ENCODE measurements at places on chromosomes 2 and 18.

- DNase-seq: peak; percentile 86
- H3K4me3 ChIP-seq: peak overlapping the region; percentile 51
- peak overlapping the region; percentile 87 for H3K27ac ChIP-seq
- H3K4me1 ChIP-seq: peaks cover 31% of the 10 kb centered on the region
These were observed 135.9 kb downstream of the TPGS2 start for GRCh38 chr18:36692921-36693332.

GRCh38 chr18:12703664-12704063 lies 822 bp downstream of the PSMG2 start:
- no peak overlapping the region for H3K27ac ChIP-seq
- H3K36me3 ChIP-seq: peaks cover 9% of the 10 kb centered on the region
- peak; percentile 46 for DNase-seq
- H3K27me3 ChIP-seq: no peaks in the 10 kb centered on the region
- peaks cover 4% of the 10 kb centered on the region for H3K4me1 ChIP-seq
- peak overlapping the region; percentile 89 for H3K4me3 ChIP-seq

- no peaks in the 10 kb centered on the region for H3K36me3 ChIP-seq
- no peaks in the 10 kb centered on the region for H3K27me3 ChIP-seq
- H3K27ac ChIP-seq: no peak overlapping the region
- no peak for DNase-seq
- peaks cover 10% of the 10 kb centered on the region for H3K4me1 ChIP-seq
These were observed 27.9 kb downstream of the AOX1 start for GRCh38 chr2:200613692-200614091.

DNA sequence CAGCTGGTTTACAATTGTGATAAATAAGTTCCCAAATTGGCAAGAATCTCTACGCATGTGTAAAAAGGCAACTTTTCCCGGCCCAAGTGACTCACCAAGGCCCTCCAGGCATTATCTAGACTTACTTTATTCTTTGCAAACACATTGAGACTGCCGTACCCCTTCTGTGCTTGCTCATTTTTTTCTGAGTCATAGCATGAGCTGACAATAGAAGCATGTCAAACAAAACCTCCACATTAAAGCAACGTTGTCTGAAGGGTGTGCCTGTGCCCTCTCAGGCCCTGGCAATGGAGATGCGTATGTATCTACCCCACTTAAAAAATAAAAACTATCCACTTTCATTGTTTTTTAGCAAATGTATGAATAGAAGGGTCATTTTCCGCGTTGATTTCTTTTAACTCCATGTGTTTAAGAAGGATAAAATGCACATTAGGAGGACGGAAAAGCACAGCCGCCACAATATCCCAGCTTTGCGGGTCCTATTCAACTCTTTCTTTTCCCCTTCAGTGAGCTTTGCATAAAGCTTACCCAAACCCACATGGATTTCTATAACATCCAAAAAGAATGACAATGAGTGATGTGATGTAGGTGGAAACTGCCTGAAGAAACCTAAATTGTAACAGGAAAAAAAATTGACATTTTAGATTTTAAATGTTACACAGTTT lies 298.2 kb downstream of the CDCA7 start:
- peak; percentile 96 for DNase-seq
- no peak overlapping the region for H3K4me3 ChIP-seq
- peaks cover 14% of the 10 kb centered on the region for H3K4me1 ChIP-seq
- peak overlapping the region; percentile 66 for H3K27ac ChIP-seq

DNA sequence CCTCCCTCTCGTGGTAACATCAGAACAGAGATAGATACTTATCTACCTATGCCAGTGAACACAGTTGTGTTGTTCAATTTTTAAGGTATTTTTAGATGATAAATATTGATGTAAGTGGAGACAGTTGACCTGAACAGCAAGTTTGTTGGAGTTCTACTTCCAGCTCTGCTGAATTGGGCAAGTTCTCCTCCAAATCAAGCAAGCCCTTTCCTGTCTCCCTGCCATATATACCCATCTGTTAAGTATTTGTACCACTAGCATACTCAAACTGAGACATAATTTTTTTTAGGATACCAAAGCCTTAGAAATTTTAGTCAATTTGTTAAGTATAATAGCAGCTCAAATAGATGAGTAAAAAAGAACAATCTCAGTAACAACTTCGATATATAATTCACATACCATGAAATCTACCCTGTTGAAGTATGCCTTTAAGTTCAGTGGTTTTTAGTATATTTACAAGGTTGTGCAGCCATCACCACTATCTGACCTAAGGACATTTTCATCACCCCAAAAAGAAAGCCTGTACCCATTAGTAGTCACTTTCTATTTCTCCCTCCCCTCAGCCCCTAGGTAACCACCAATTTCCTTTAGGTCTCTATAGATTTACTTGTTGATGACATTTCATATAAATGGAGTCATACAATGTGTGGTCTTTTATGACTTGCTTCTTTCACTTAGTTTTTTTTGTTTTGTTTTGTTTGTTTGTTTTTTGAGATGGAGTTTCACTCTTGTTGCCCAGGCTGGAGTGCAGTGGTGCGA lies 61.8 kb downstream of the COX7A2L start:
- H3K27ac ChIP-seq: no peak overlapping the region
- no peak overlapping the region for H3K4me3 ChIP-seq
- H3K4me1 ChIP-seq: no peaks in the 10 kb centered on the region
- no peaks in the 10 kb centered on the region for H3K27me3 ChIP-seq
- DNase-seq: no peak

GRCh38 chr18:33495278-33495677 lies 54.8 kb upstream of the CCDC178 start:
- no peak overlapping the region for H3K27ac ChIP-seq
- H3K36me3 ChIP-seq: no peaks in the 10 kb centered on the region
- no peak overlapping the region for H3K4me3 ChIP-seq
- no peaks in the 10 kb centered on the region for H3K27me3 ChIP-seq
- peak; percentile 13 for DNase-seq
- no peaks in the 10 kb centered on the region for H3K4me1 ChIP-seq

DNA sequence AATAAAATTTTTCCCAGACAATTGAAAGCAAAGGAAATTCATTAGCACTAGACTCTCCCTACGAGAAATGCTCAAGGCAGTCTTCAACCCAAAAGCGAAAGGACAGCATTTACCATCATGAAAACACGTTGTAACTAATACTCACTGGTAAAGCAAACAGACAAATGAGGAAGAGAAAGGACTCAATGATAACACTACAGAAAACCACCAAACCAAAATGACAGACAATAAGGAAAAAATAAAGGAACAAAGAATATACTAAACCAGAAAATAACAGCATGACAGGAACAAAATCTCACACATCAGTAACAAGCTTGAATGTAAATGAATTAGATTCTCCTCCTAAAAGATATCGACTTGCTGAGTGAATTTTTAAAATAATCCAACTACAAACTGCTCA lies 190.7 kb downstream of the NOL4 start:
- no peak overlapping the region for H3K4me3 ChIP-seq
- no peak overlapping the region for H3K27ac ChIP-seq
- no peaks in the 10 kb centered on the region for H3K36me3 ChIP-seq

DNA sequence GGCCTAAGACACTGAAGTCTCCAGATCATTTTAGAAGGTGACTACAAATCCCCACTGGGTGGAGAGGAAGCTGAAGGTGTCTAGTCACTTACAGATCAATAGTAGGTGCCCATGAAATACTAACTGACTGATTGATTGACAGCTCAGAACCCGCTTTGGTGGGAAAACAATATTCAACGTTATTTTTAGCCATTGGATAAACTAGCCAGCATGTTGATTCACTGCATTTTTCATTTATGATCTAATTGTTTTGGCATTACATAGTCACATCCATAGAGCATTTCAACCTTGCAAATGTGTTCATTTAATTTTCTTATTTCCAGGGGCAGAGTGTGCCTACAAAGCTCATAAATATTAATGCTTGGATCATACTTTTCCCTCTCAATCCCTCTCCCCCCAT lies 162.3 kb downstream of the MREG start:
- peak overlapping the region; percentile 4 for H3K27ac ChIP-seq
- H3K4me1 ChIP-seq: peaks cover 11% of the 10 kb centered on the region
- no peak overlapping the region for H3K4me3 ChIP-seq
- no peaks in the 10 kb centered on the region for H3K27me3 ChIP-seq

DNA sequence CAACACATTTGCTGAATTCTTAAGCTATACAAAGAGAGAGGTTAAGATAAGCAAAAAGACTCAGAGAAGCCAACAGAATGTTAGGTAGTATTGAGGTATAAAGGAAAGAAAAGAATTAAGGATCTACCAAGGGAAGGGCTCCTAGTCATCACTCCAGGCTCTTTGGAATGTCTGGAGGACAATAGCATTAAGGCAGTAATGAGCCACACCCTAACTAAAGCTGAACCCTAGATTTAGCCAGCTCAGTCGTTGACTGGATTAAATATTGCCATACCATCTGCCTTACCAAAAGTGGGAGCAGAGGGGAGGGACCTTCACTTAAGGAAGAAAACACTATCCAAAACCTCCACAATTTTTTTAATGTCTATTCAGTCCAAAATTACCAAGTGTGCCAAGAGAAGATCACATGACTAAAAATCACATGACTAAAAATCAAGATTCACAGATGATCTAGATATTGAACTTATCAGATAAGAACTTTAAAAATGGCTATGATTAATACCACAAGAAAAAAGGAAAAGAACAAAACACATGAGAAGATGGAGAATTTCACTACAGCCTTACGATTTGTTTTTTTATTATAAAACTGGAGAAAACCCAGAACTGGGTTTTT lies 59.7 kb downstream of the EXOC6B start:
- H3K36me3 ChIP-seq: peaks cover 3% of the 10 kb centered on the region
- H3K27me3 ChIP-seq: no peaks in the 10 kb centered on the region
- no peak overlapping the region for H3K27ac ChIP-seq
- no peak overlapping the region for H3K4me3 ChIP-seq

DNA sequence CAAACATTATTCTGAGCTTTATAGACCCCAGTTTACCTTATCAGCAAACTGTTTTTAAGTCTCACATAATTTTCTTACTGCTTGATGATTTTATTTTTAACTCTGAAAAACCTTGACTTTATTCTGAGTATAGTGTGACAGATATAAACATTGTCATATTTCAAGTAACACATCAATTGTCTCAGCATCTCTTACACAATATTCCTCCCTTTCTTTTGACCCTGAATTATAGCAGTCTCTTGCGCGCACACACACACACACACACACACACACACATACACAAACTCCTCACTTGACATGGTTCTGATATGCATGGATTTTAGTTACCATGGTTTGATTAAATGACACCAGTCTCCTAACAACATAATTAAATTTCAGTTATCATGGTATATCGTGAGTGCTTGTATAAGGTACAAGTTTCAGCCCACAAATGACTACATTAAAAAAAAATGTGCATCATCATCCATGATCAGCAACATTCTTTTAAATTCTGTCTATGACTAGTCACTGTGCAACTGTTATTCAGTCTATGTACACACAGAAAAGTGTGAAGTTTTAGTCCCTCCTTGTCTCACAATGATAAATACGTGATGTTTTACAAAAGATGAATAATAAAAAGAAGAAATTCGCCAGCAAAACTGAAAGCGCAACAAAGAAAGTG lies 39.5 kb upstream of the TACR1 start:
- H3K27ac ChIP-seq: peak overlapping the region; percentile 95
- no peaks in the 10 kb centered on the region for H3K27me3 ChIP-seq
- DNase-seq: peak; percentile 93
- no peaks in the 10 kb centered on the region for H3K36me3 ChIP-seq
- H3K4me3 ChIP-seq: peak overlapping the region; percentile 35

- H3K27me3 ChIP-seq: no peaks in the 10 kb centered on the region
- peak; percentile 64 for DNase-seq
- H3K4me1 ChIP-seq: peaks cover 7% of the 10 kb centered on the region
- no peak overlapping the region for H3K27ac ChIP-seq
These were observed 50.3 kb downstream of the ACTR2 start for GRCh38 chr2:65277791-65278483.

DNA sequence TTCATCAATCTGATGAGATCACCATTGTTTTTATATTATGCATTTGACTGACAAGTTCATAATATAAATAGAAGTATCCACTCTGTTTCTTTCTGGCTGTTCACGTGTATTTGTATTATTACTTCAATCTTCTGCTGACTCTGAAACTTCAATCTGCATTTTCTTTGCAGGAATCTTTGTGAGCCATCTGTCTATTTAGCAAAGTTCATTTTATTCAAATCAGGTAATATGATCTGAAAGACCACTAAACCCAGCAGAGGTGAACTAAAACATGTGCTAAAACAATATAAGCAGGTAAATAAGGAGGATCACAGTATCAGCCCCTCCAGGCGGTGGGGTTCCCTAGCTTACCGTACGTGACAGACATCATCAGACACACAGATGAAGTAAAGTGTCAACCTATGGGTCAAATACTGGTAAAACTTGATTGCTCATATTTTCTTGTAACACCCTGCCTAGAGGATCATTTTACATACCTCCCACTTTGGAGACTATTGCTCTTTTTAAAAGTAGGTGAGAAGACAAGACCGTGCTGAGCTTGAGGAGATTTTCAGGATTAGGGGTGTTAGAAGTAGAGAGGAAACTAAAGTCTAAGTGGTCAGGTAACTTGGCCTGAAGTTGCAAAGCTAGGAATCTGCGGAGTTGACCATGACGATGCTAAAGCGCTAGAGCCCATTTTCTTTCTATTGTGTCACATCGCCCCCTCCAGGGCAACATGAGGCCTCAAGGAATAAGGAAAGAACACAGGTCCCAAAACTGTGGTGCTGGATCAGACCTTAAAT lies 9.0 kb downstream of the DTNB start:
- H3K27ac ChIP-seq: no peak overlapping the region
- DNase-seq: peak; percentile 74
- H3K4me1 ChIP-seq: no peaks in the 10 kb centered on the region
- no peaks in the 10 kb centered on the region for H3K36me3 ChIP-seq

- DNase-seq: no peak
- peaks cover 2% of the 10 kb centered on the region for H3K4me1 ChIP-seq
- H3K36me3 ChIP-seq: no peaks in the 10 kb centered on the region
- H3K4me3 ChIP-seq: no peak overlapping the region
These were observed 38.4 kb upstream of the MBP start for GRCh38 chr18:77170890-77171410.

DNA sequence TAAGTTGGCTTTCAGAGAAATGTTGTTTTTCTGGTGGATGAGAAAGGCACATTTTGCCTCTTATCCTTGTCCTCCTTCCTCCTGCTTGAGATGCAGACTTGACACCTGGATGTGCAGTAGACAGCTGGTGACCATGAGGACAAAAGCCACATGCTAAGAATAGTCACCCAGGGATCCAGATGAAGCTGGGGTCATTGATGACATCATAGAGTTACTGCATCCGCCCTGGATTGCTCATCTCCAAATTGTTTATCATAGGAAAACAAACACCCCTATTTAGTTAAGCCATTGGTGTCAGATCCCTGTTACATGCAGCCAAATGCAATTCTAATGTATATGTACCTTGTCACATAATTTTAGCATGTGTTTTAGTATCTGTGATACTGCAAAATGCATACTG lies 16.3 kb upstream of the SLC1A4 start:
- H3K27ac ChIP-seq: no peak overlapping the region
- DNase-seq: peak; percentile 77
- H3K27me3 ChIP-seq: peaks cover 2% of the 10 kb centered on the region
- peaks cover 18% of the 10 kb centered on the region for H3K4me1 ChIP-seq

- no peaks in the 10 kb centered on the region for H3K27me3 ChIP-seq
- no peaks in the 10 kb centered on the region for H3K36me3 ChIP-seq
- H3K27ac ChIP-seq: no peak overlapping the region
- DNase-seq: no peak
- peaks cover 14% of the 10 kb centered on the region for H3K4me1 ChIP-seq
- no peak overlapping the region for H3K4me3 ChIP-seq
These were observed 81.0 kb upstream of the NDUFV2 start for GRCh38 chr18:9021458-9021857.

GRCh38 chr2:54497763-54498680 lies 41.9 kb downstream of the SPTBN1 start:
- peaks cover 5% of the 10 kb centered on the region for H3K4me1 ChIP-seq
- no peak overlapping the region for H3K4me3 ChIP-seq
- peak; percentile 23 for DNase-seq

GRCh38 chr2:133342286-133343017 lies 225.8 kb downstream of the NCKAP5 start:
- no peaks in the 10 kb centered on the region for H3K27me3 ChIP-seq
- H3K4me1 ChIP-seq: peaks cover 8% of the 10 kb centered on the region
- H3K36me3 ChIP-seq: no peaks in the 10 kb centered on the region
